ENCODE measurements at places on chromosomes 16 and 17. TPM values are rescaled to one million over a fixed set of nuclear protein-coding genes. Genes with fewer than 3 reads are reported as not detected.

Gene MRPL12
- 182 TPM for total RNA-seq

Gene KRTAP3-2
- not detected for total RNA-seq

Gene AKAP1
- 212 TPM for total RNA-seq

Gene GNG13
- not detected for total RNA-seq

Gene SLFN14
- total RNA-seq: not detected

Gene PRSS27
- not detected for total RNA-seq

Gene IRX3
- 29.2 TPM for total RNA-seq

Gene CACNA1G
- 0.48 TPM for total RNA-seq

Gene MARVELD3
- total RNA-seq: not detected

Gene AANAT
- not detected for total RNA-seq

Gene HSD17B1
- total RNA-seq: 1.3 TPM

Gene OR1A1
- total RNA-seq: not detected

Gene PPP1R27
- total RNA-seq: not detected

Gene TMEM92
- total RNA-seq: not detected

Gene RNPS1
- total RNA-seq: 125 TPM

Gene GP1BA
- total RNA-seq: not detected

Gene CHST4
- total RNA-seq: not detected

Gene KRT35
- not detected for total RNA-seq

Gene TP53TG3B
- total RNA-seq: not detected

Gene GABARAPL2
- total RNA-seq: 241 TPM

Gene CCL4L2
- total RNA-seq: not detected

Gene PRKCB
- total RNA-seq: 1.7 TPM

Gene MPO
- total RNA-seq: 0.31 TPM

Measured in heart left ventricle (tissue), 16 donors.